CD4-positive, alpha-beta T cell treated with Interleukin-6 for 4 hours (primary cell): ENCODE measurements at places on chromosomes 6 and 20.

DNA sequence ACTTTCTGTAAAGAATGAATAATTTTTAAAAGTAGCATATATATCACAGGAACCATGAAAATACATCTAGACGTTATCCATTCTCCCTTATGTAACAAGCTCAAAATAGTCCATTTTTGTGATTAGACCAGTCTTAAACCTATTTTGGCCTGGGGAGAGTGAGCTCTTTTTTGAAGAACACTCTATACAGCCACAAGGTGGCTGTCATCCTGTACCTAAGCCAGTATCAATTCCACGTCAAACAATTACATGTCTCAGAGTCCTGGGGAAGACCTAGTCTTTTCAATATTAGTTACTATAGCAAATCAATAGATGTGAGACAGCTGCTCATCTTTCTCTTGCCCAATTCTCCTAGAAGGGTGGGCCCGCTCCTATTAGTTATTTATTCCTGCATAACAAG, 28.4 kb downstream of the FBXO5 start:
- DNase-seq, result no peak

- DNase-seq, result no peak
Measured at GRCh38 chr20:11978496-11978895, 60.8 kb downstream of the BTBD3 start.

DNA sequence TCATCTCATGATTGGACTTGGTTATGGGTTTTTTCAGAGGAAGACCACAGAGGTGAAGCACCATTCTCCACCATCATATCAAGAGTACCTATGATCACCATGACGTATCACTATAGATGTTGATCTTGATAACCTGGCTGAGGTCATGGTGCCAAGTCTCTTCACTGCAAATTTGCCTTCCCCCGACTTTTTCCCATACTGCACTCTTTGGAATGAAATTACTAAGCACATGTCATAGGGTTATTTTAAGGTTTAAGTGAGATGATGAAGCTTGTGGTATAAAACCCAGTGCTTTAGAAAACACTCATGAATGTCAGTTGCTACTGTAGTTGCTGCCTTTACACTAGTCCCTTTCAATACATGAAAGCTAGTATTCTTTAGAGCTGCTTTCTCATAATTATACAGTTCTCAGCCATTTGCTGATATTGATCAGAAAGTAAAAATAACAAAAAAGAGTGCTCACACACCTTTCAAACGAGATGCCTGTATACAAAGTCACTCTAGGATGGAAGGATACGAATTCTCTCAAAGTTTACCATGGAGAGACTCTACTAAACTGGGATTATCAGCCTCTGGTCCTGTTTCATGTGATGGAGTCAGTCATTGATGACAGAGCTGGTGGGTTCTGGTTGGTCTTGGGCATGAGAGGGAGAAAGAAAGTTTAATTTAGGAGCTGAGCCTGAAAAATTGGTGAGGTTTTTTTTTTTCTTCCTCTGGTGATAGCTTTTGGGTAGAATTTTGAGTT, 228.1 kb downstream of the PRL start:
- no peak for DNase-seq

DNA sequence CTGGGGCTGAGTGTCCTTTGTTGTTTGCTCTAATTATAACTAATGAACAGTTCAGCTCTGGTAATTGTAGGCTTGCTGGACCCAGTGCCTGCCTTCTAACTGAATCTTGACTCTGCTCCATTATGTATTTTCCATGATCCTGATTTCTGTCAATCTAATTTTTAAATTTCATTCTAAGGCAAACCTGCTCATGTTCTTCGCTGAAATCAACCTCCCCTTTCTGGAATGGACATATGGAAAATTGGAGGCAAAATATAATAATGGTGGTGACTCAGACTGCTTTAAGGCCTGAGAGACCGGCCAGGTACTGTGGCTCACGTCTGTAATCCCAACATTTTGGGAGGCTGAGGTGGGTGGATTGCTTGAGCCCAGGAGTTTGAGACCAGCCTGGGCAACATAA, 182.7 kb upstream of the AKAP12 start:
- DNase-seq, result no peak

DNA sequence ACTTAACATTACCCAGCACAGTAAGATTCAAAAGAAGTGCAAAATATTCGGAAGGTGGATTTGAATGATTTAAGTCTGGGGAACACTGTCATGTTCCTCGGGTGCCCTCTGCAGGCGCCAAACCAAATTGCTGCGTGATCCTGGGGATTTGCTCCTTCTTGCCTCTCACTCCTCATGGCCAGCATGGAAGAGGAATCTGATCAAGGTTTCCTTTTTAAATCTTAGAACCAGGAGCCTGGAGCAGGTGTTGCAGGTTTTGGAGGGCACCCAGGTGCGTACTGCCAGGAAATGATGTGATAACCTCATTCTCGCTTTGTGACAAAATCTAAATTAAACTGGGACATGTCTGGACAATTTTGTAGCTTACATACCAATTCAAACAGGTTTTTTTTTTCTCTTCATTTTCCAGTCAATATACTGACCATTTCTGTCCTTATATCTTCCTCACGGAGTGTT, 8.1 kb upstream of the PFDN4 start:
- peak; percentile 72 for DNase-seq

DNA sequence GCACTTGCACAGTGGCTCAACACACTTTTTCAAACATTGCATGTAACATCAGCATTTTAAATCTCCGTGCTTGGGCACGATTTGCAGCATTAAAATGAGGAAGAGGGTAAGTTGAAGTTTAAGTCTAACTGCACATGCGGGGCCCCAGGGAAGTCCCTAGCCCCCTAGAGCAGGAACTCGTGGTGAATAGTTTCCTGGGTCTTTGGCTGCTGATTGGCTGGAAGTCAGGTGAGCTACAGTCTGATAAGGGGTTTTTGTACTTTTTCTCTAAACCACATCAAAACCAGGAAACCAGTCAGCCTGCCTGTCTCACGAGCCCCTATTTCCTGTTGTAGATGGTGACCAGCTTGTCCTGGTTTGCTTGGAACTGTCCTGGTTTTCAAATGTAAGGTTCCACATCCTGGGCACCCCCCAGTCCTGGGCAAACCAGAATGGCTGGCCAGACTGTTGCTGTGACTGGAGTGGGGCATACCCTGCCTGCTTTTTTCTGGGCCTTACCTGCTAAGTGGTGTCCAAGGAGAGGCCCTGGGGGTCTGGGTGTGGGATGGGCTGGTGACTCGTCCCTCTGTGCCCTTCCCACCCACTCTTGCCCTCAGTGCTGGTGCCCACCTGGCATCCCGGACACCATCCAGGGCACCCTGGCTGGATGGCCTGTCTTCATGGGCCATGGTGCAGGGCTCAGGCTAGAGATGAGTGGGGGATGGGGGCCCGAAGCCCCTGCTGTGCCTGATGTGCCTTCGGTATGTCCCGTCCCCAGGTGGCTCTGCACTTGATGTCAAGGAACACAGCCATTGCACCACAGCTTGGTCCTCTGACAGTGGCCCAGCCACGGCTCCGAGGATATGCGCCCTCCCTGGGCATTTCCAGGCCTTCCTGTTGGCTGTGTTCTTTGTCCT, 31.8 kb downstream of the SUN5 start:
- peak; percentile 86 for DNase-seq

- DNase-seq, result no peak
Measured at GRCh38 chr6:12291071-12291838, 1.1 kb downstream of the EDN1 start.
